Nucleus accumbens (tissue), 56 donors: ENCODE measurements at places on chromosomes 16 and 17.

GRCh38 chr17:15447928-15448579, 19.4 kb downstream of the CDRT4 start:
- DNase-seq = no peak

DNA sequence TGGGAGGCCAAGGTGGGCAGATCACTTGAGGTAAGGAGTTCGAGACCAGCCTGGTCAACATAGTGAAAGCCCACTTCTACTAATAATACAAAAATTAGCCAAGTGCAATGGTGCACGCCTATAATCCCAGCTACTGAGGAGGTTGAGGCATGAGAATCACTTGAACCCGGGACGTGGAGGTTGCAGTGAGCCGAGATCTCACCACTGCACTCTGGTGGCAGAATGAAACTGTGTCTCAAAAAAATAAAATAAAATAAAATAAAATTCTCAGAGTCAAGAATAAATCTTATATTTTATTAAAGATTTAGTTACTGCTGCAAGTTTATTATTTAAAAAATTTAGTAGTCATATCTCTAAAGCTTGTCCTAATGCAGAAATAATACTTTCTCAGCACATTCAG, 29.7 kb downstream of the ARL4D start:
- no peak for DNase-seq

- DNase-seq = no peak
Measured at GRCh38 chr16:20897253-20897897, 2.8 kb downstream of the DCUN1D3 start.

- DNase-seq = no peak
Measured at GRCh38 chr17:77320485-77321256, 179.9 kb downstream of the SEC14L1 start.

- DNase-seq = no peak
Measured at GRCh38 chr17:39057701-39058206, 90.6 kb upstream of the FBXO47 start.

DNA sequence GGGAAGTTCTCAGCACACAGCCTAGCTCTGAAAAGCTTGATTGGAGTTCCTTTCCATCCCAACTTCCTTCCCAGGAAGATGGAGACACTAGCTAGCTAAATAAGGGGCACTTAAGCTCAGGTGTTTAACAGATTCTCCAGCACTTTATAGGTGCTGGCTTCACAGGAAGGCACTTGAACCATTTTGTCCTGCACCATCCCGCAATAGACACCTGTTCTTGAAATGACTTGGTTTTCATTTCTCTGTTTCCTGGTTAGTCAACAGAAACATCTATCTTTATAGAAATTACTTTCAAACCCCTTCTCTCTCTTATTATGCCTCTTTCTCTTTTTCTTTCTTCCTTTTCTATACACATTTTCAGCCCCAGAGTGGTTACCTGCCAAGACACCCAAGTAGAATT, 409.9 kb upstream of the ZFHX3 start:
- no peak for DNase-seq

DNA sequence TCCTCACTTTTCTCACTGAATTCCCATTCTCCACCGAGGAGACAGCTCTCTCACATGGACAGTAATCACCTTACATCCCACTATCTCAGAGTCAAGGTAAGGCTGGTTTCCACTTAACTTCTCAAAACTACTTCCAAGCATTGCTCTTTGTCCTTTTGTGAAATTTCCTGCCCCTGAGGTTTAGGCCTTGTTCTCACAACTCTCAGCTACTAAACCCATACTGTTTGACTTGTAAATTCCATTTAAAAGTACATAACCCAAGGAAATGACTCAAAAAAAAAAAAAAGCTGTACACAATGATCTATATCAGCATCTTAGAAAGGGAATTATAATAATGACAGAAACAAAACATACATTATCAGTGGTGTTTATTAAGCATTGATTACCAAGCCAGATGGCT, 8.8 kb downstream of the CDC27 start:
- DNase-seq = no peak

DNA sequence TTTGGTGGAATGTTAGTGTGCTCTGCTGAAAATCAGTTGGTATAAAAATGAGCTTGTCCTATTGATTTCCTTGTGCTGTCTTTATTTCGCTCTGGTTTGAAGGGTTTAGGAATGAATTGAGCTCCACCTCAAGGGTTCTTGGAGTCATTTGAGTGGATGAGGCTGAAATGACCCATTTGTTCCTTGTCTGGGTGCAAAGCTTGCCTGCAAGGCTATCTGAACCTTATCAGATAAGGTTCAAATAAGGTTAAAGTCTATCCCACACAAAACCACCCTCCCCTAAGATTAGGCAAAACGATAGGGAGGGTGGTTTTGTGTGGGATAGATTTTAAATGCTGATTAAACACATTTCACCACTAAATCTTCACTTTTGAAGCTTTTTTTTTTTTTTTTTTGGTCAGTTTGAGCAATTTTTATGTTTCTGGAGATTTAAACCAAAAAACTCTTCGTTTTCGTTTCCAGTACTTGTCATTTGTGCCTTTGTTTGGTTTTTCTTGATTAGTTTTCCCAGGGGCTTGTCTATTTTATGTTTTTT, 62.7 kb downstream of the ARHGAP44 start:
- no peak for DNase-seq

DNA sequence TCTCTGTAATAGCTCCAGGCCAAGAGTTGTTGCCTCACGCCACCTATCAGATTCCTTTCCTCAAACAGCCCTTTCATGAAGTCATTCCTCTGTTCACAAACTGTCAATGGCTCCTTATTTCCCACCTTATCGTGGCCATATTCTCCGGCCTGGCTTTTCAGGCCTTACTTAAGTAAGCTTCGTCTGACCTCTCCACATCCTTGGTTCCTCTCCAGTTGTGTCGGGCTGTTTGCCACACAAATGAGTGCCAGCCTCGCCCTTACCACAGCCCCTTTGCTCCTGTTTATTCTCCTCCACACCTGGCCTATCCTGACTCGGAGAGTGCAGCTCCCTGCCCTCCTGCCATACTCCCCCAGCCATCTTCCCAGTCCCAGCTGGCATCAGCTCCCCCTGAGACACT, 2.0 kb downstream of the TP53I13 start:
- no peak for DNase-seq

GRCh38 chr16:17470908-17471718, at the start of gene XYLT1:
XYLT1 (minus strand) TSS chr16:17470960; CDS start chr16:17470796, 164 bp downstream.
- DNase-seq = no peak

- DNase-seq = no peak
Measured at GRCh38 chr16:81720973-81721906, 57.9 kb upstream of the PLCG2 start.

GRCh38 chr16:66798161-66798560, 3.2 kb downstream of the TERB1 start:
- no peak for DNase-seq

DNA sequence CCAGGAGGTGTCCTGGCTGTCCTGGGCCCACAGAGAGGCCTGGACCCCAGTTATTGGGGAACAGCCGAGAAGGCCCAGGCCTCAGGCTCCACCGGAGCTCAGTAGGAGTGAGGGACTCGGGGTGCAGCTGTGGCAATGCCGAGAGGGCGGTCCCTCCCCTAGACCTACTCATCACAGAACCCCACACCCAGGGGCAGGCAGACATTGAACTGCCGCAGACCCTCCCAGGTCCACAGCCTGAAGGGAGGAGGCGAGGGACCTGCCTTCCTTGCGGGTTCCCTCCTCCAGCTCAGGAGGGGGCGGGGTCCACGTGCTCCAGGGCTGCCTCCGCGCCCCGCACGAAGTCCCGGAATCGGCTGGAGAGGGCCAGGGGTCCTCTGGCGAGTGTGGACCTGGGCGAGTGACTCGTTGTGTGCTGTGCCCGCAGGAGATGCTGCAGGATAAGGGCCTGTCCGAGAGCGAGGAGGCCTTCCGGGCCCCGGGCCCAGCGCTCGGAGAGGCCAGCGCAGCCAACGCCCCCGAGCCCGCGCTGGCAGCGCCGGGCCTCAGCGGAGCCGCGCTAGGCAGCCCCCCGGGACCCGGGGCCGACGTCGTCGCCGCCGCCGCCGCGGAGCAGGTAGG, 3.9 kb downstream of the TBX4 start:
- no peak for DNase-seq

- DNase-seq = no peak
Measured at GRCh38 chr17:37726248-37726647, 18.6 kb downstream of the HNF1B start.

GRCh38 chr17:36907407-36907806, 29.9 kb upstream of the LHX1 start:
- DNase-seq = no peak

- DNase-seq = no peak
Measured at GRCh38 chr17:47789611-47790561, 31.7 kb downstream of the OSBPL7 start.

- DNase-seq = no peak
Measured at GRCh38 chr16:85868495-85868894, 30.5 kb upstream of the IRF8 start.

DNA sequence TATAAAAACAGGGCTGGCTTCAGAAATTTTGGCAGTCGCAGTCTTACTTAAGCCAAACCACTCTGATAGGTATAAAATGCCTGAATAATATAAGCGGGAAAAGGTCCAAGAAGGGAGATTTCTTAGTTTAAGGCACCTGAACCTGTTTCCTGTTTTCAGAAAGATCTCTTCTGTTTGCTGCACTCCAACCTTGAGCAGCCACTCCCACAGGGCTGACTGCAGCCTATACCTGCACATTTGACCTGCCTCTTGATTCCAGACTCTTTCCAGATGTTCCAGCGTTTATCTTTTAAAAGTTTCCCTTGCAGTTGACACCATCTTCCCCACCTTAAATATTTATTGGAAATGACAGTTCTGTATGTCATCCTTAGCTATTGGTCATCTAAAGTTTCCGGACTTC, 132.2 kb downstream of the SKAP1 start:
- DNase-seq = no peak

GRCh38 chr17:34519282-34519681, 60.1 kb upstream of the TMEM132E start:
- no peak for DNase-seq

- no peak for DNase-seq
Measured at GRCh38 chr16:3668626-3669025, 14.1 kb downstream of the DNASE1 start.

- DNase-seq = no peak
Measured at GRCh38 chr17:13477180-13477611, 124.5 kb downstream of the HS3ST3A1 start.

- no peak for DNase-seq
Measured at GRCh38 chr17:43224146-43224705, 4.2 kb downstream of the CCDC200 start.

DNA sequence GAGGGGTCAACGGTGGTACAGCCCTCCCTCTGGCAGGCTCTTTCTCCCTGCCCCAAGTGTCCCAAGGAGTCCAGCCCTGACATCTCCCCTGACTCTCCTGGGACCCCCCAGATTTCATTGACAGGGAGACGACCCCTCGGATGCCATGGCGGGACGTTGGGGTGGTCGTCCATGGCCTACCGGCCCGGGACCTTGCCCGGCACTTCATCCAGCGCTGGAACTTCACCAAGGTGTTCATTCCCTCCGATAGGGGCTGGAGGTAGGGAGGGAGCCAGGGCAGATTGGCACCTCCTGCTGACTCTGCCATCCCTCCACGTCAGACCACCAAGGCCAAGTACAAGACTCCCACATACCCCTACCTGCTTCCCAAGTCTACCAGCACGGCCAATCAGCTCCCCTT, 9.9 kb downstream of the PLD2 start:
- DNase-seq = no peak

DNA sequence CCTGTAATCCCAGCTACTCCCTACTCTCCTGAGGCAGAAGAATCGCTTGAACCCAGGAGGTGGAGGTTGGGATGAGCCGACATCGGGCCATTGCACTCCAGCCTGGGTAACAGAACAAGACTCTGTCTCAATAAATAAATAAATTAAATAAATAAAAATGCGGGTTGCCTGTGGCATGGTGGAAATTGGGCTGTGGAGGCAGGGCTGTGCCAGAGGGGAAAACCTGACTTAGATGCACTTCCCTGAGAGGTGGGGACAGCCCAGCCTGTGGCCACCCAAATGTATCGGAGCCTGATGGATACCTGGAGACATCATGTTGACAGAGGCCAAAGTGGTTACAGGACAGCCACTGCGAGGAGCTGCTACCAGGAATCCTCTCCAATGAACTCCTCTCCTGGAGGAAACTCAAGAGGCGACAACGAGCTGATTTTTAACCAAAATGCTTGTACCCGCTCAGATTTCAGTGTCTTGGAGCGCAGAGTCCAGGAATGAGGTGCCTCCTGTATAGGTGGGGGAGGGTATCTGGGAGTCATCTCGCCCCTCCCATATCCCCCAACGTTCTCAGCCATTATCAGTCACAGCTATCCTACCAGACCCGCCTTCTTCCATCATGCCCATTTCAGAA, 32.3 kb downstream of the DDX19A start:
- no peak for DNase-seq

GRCh38 chr16:57003439-57004386, 14.4 kb downstream of the NLRC5 start:
- no peak for DNase-seq

DNA sequence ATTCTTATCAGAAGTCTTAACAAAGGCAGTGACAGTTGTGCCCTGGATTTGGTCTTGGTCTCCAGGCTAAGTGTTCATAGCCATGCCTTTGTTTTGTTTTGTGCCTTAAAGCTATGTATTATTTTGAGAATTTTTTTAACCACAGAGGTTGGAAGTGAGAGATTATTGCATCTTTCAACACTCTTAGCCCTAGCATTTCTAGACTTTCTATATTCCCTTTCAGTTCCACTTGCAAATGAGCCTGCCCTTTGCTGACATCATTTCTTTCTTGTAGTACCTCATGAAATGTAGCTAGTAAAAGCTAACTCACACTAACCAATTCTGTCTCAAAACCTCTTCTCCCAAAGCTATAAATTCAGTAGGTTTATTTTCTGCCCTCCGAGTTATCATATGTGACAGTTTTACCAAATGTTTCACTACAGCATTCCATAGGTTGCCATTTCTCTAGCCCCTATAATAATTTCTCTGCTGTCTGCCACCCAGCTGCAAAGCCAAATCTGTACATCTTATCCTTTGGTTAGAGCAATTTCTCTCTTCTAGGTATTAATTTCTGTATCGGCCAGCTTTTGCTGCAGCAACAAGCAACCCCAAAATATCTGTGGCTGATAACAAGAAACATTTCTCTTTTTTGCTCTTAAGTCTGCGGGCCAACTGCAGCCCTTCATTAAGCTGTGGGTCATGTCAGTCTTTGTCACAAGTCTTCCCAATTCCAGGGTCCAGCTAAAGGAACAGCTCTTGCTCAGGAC, 14.2 kb upstream of the CCL1 start:
- no peak for DNase-seq

- no peak for DNase-seq
Measured at GRCh38 chr16:1542166-1542500, 8.7 kb downstream of the TMEM204 start.

GRCh38 chr17:75315541-75316243, 26.5 kb upstream of the SLC25A19 start:
- no peak for DNase-seq

- DNase-seq = no peak
Measured at GRCh38 chr17:45573924-45574770, 83.6 kb upstream of the PLEKHM1 start.

DNA sequence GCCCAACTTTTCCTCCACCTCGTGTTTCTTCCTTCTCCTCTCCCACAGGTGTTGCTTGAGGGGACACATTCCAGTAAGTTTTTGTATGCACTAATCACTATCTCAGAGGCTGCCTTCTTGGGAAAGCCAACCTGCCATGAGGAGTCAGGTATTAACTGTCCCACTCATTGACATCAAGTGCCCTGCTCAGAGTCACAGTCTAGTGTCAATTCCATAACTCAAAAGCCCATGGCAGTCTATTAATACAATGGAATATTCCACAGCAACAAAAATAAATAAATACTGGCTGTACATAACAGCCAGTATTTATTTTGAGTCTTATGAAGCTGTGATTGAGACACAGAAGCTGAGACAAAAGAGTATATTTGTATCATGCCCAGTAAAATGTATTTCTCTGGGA, 26.1 kb upstream of the KIF2B start:
- no peak for DNase-seq
